Germinal center (tissue), 1 donor: ENCODE measurements at places on chromosomes 11 and 22.

GRCh38 chr11:69377953-69378302, 84.0 kb downstream of the MYEOV start:
- no peak for DNase-seq

GRCh38 chr11:3192511-3193372, 25.9 kb downstream of the MRGPRG start:
- no peak for DNase-seq

- DNase-seq = no peak
Measured at GRCh38 chr11:125452125-125452470, 44.0 kb downstream of the FEZ1 start.

- DNase-seq = no peak
Measured at GRCh38 chr11:46117842-46118241, 3.4 kb downstream of the PHF21A start.

DNA sequence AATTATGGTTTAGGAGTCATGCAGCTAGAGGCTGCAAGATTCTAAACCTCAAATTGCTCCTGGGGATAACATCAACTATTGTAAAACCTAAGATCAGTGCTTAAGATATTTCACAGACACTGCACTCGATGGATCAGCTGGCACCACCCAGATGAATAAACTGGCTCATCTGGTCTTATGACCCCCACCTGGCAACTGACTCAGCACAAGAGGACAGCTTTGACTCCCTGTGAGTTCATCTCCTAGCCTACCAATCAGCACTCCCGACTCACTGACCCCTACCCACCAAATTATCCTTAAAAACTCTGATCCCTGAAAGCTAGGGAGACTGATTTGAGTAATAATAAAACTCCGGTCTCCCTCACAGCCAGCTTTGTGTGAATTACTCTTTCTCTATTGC, 782 bp upstream of the TTC12 start:
- DNase-seq = no peak

- no peak for DNase-seq
Measured at GRCh38 chr22:25402501-25403283, 161.8 kb upstream of the GRK3 start.

DNA sequence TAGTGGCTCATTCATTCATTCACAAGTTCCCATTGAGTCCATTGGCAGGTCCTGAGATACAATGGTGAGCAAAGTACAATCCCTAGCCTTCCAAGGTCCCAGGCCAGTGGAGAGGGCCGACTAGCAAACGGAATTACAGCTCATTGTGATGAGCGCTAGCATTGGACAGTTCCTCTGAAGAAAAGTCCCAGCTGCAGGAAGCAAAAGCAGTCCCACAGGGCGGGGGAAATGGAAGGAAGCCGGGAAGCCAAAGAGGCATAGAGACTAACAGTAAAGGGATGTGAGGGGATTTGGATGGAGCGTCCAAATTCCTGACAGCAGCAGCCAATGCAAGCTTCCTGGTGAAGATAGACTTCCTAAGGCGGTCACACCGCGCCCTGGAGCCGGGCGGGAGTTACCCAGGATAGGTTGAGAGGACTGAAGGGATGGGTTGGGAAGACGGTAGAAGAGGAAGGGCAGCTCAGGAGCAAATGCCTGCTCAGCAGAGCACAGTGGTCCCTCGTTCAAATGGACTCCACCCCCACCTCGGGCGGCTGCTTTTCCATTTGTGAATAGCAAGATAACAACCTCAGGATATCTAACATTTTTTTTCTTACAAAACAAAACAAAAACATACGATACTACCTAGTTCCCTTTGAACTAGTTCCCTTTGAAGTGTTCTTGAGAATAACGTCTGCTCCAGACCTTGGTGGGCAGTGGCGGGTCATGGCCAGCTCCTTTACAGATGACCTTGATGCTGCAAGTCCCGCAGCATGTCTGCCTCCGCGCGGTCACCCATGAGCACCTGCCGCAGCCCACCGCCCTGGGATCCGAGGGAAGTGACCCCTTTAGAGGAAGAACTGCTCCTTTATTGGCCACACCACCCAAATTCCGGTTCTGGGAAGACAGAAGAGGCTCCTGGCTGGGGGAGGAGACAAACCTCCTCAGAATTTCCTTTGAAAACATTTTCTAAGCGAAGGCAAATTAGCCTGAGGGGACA, 132.9 kb downstream of the RASSF10 start:
- no peak for DNase-seq

GRCh38 chr22:29078869-29079207, 6.0 kb downstream of the KREMEN1 start:
- no peak for DNase-seq

DNA sequence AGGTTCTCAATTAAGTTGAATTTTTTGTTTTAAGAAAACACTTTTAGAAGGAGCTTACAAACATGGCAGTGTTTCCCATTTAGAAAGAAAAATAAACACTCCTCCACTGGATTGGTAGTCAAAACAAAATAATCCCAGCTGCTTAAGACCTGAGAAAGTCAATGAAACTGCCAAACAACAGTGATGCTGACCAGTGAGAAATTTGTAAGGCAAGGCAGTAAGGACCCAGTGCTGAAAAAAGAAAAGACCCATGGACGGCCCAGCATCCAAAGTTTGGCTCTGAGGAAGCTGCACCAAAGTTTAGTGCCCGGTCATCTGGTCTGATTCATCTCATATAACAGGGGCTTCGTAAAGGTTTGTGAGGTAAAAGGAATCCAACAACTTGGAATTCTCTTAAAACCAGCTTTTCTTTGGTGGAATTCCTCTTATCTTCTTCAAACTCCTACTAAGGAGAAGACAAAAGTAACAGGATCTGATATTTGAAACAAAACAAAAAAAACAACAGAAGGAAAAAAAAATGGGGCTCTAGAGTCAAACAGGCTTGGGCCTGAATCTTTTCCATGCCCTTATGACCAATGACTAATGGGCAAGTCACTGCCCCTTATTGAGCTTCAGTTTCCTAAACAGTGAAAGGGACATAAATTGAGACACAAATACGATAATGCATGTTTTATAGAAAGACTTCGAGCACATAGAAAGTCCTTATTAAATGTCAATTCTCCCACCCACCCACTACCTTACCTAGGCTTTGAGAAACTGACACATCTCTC, 383.0 kb upstream of the NARS2 start:
- no peak for DNase-seq

- DNase-seq = peak; percentile 71
Measured at GRCh38 chr11:34358728-34359547, 1.1 kb upstream of the ABTB2 start.

- DNase-seq = no peak
Measured at GRCh38 chr11:75293903-75294302, 53.3 kb downstream of the TPBGL start.

DNA sequence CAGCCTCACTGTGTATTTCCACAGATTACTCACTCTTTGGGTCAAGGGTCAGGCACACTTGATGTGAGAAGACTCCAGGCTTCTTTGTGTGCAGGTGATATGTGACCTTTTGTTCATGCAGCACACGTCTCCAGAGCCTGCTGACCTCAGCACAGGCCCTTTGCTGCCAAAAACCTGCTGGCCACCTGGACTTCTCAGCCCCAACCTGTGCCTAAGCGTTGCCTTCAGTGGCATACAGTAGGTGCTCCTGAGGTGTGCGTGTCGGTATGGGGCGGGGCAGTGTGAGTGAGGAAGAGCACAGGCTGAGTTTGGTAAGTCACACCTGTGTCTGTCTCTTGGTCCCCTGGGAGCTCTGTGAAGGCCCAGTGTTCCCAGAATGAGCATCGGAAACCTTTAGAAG, 58.1 kb downstream of the WNT11 start:
- no peak for DNase-seq

GRCh38 chr11:94922321-94923003, 50.9 kb downstream of the CWC15 start:
- DNase-seq = no peak

GRCh38 chr11:36214976-36215692, 74.1 kb downstream of the COMMD9 start:
- DNase-seq = no peak

GRCh38 chr11:48080301-48080861, 100.0 kb downstream of the PTPRJ start:
- DNase-seq = no peak

DNA sequence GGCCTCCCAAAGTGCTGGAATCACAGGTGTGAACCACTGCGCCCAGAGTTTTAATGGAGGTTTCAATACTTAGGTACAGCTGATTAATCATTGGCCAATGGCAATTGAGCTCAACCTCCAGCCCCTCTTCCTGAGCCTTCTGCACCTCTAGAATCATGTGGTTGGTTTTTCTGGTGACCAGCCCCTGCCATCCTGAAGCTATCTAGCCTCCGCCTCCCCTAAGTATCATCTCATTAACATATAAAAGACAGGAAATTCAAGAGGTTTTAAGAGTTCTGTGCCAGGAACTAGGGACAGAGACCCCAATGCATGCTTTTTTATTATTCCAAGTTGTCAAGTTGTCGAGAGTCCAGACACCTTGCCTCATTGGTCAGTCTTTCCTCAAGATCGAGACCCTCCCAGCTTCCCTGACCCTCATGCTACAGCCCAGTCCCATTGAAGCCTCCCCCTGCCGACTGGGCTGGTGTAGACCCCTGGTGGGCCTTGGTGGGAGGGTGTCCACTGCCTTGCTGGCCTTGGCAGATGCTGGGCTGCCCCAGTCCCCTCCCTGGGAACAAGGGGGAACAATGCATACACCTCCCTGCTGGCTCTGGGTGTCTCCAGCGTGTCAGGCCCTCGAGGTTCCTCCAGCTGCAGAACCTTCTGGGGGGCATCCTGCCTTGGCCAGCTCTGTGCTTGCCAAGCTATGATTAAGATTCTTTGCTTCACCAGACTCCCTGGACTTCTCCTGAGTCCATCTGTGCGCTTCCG, 148.0 kb downstream of the CTTN start:
- no peak for DNase-seq

GRCh38 chr11:73664877-73665276, 18.5 kb downstream of the PLEKHB1 start:
- no peak for DNase-seq

- no peak for DNase-seq
Measured at GRCh38 chr11:41845066-41845465, 385.6 kb upstream of the LRRC4C start.

DNA sequence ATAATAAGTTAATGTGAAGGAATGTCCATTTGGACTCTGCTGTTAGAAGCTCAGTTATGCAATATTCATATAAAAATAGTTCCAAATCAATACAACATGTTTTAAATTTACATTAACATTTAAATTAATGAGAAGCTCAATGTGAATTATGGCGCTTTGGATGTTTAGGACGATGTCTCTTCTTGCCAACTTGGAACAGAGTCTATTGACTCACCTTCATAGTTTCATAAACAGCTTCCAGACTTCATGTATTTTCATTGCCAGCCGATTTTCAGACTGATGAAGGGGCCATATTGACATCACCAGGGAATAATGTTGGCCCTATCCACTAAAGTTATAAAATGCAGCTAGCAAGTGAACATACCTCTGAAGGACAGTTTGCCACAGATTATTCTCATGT, 1136.2 kb downstream of the LRRC4C start:
- DNase-seq = no peak

GRCh38 chr11:61102667-61103571, 630 bp downstream of the CD5 start:
- no peak for DNase-seq

DNA sequence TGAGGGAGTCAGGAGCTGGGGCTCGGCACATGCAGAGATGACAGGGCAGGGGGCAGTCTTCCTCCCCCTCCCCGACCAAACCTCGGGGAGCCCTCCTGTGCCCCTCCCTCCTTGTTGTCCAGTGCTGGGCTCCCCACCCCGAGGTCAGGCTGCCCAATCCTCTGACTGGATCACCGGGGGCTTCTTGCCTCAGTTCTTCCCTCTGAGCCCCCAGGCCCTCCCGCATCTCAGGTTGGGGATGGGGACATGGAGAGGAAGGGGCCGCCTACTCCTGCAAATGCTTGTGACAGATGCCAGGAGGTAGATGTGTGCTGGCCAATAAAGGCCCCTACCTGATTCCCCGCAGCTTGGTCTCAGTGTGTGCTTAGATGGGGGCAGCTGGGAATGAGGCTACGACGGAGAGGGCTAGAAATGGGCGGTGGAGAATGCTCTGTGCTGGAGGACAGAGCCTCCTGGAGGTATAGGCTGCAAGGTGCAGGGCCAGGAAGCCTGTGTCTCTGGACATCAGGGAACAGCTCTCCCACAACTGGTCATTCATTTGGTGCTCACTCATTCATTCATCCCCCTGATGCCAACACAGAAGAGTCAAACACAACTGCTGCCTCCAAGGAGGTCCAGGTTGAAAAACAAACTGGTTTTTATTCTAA, 8.4 kb downstream of the RHBDD3 start:
- no peak for DNase-seq

GRCh38 chr22:30635273-30636225, at the start of gene SLC35E4:
SLC35E4 (plus strand) TSS chr22:30635781; CDS start chr22:30636451, 670 bp downstream.
- peak; percentile 98 for DNase-seq

DNA sequence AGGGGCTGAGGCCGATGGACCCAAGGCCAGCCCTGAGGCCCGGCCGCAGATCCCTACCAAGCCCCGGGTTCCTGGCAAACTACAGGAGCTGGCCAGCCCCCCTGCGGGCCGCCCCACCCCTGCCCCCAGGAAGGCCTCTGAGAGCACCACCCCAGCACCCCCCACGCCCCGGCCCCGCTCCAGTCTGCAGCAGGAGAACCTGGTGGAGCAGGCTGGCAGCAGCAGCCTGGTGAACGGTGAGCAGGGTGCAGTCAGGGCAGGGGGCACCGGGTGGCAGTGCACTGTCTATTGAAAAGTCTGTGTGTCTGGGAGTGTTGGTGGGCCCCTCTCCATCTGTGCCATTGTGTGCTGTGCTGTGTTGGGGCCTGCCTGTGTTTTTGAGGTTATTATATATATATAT, 16.1 kb downstream of the MICALL1 start:
- DNase-seq = no peak
